NCI-H1417 treated with DMSO at 0.1 percent for 48 hours (cell line): ENCODE measurements at places on chromosomes 7 and 10.

DNA sequence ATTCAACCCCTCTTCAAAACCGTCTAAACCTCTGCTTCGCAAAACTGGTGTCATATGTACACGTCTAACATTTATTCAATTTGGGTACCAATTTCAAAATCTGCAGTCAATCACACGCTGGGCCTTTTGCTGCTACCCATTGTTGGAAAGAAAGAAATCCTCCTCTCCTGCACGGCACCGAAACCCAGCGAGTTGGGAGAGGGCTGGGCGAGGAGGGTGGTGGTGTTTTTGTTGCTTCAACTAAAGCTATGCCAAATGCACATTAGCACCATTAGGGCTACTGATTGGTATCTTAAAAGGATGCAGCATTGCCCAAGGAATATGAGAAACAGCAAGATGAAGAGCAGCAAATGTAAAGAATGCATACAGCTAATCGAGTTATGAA lies 7.8 kb downstream of the EBF3 start:
- no peak for DNase-seq

- no peak for DNase-seq
Measured at GRCh38 chr7:97480772-97481390, 251.0 kb upstream of the TAC1 start.

DNA sequence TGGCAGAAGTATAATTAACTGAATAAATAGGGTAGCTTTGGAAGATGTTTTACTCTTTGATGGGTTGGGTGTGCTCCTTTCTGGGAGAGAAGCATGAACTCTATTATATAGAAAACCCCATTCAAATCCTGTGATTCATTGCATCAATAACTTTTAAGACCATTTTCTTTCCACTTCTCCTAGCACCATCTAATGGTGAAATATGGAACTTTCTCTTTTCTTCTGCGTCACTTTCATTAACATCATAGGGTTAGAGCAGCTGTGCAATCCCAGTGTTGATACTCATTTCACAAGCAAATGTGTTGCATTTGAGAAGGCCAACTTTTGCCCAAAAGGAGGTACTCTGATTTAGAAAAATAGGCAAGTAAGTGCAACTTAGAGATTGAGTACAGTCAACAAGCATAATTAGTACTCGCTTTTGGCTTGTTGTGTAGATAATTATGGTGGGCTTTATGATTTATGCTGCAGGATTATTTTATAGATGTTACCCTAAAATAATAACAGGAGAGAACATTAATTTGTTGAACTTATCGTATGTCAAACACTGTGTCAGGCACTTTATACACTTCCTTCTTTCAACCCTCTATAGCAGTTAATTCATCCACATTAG lies 92.9 kb downstream of the CPED1 start:
- DNase-seq: peak; percentile 26

GRCh38 chr10:86031-86430 lies 36.9 kb upstream of the TUBB8 start:
- DNase-seq: no peak

GRCh38 chr7:151901828-151902227 lies 24.9 kb upstream of the PRKAG2 start:
- no peak for DNase-seq

- no peak for DNase-seq
Measured at GRCh38 chr10:62456611-62457101, 82.5 kb downstream of the ZNF365 start.

- DNase-seq: no peak
Measured at GRCh38 chr7:40604601-40605438, 470.0 kb downstream of the SUGCT start.

DNA sequence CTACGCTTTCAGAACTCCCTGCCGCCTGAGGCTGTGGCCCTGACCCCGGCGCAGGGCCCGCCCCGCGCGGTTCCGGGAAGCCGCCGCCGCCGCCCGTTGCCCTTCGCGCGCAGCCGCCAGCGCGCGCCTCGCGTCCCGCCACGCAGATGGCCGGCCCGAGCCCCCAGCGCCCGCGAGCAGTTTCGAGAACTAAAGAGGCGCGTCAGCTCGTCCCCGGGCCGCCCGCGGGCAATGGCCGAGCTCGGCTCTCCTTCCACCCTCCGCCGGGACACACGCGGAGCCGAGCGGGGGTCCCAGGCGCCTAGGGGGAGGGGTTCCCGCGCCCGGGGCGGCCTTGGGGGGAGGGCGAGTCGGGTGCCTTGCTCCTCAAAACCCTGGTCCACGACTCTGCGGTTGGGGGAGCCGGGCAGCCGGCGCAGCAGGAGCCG lies 1.8 kb downstream of the HNRNPF start:
- DNase-seq: no peak

DNA sequence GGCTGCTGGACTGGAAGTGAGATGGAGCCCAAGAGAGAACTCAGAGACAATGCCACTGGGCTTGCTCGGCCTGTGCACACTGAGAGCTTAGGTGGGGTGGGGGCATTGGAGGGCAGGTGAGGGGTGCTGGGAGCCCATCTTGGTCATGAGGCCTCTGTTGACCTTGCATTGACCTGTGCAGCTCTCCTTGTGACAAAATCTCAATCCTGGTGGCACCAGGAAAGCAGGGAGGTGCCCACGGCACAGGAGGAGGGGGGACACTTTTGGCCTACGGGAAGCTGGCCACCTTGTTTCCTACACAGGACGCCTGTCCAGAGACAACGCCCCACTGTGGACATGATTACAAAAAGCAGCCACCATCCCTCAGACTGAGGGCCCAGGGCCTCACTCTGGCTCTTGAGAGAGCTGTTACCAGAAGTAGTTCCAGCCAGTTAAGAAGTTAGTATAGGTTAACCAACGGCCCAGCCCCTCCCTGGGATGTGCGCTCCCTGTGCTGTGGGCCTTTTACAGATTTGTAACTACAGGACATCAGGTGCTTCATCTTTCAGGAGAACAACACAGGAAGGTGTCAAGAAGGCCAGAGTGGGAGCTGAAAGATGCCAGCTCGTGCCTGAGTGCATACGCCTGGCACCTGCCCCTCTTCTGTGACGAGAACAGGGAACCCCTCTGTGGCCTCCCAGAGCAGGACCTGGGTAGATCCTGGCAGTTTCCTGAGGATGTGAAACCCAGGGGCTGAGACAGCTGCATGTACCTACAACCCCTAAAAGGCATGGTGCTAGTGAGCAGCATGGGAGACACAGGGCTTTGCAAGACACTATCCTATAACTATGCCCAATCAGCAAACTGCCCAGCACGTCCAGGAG lies 10.3 kb downstream of the PKD1L1 start:
- DNase-seq: no peak

GRCh38 chr10:71582506-71583475 lies 136.8 kb downstream of the C10orf105 start:
- no peak for DNase-seq

DNA sequence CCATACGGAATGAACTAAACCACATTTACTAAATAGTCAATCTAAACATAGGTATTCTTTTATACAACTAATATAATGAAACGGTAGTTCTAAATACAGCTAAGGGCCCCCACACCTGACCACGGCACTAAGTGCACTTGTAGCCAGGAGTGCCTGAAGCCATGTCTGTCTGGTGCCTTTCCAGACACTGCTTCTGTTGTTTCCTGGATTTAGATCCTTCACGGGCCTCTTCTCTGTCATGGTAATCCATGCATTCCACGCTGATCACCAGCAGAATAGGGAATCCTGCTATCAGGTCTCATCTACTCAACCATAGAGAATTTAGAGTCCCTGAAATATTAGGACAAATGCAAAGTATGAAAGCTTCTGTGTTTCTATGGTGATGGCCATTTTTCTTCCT lies 37.8 kb downstream of the OSBPL3 start:
- DNase-seq: no peak

- DNase-seq: no peak
Measured at GRCh38 chr10:12262278-12262981, 66.4 kb downstream of the CDC123 start.

DNA sequence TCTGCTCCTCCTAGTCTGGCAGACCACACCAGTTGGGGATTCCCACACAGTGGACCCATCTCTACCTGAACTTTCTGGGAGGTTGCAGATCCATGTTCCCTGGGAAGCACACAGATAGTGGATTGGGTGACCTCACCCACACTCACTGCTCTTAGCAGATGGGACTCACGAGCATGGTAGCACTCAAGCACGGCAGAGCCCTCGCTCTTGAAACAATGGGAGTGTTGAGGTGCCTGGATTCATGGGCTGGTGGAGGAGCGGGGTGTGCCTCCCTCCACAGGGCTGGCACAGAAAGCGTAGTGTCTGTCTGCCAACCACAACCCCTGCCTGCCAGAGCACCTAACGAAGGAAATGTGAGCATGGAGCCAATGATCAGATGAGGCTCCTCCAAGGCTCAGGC lies 568.0 kb downstream of the POM121L12 start:
- DNase-seq: no peak

- DNase-seq: no peak
Measured at GRCh38 chr10:18583575-18584270, 67.7 kb downstream of the NSUN6 start.

DNA sequence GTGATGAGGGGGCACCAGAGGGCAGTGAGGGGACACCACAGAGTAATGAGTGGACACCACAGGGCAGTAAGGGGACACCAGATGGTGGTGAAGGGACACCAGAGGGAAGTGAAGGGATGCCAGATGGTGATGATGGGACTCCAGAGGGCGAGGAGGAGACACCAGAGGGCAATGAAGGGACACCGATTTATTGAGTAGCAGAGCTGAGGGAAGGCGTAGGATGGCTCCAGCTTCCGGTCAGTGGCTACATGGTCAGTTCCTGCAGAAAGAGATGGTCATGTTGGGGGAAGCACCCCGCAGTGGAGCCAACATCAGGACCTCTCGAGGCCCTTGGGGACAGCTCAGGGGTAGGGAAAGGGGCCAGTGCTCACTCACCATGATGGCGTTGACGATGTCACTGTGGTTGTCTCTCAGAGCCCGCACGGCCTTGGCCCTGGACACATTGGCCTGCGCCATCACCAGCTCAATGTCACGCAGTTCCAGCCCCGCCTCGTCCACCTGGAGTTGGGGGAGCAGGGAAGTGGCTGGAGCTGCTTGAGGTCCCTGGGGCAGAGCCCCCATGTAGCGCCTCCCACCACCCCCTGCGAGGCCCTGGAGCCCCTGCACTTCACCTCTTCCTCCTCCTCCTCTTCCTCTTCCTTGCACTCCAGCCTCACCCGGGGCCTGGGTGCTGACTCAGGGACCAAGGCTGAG lies 8.4 kb downstream of the NACAD start:
- DNase-seq: no peak

DNA sequence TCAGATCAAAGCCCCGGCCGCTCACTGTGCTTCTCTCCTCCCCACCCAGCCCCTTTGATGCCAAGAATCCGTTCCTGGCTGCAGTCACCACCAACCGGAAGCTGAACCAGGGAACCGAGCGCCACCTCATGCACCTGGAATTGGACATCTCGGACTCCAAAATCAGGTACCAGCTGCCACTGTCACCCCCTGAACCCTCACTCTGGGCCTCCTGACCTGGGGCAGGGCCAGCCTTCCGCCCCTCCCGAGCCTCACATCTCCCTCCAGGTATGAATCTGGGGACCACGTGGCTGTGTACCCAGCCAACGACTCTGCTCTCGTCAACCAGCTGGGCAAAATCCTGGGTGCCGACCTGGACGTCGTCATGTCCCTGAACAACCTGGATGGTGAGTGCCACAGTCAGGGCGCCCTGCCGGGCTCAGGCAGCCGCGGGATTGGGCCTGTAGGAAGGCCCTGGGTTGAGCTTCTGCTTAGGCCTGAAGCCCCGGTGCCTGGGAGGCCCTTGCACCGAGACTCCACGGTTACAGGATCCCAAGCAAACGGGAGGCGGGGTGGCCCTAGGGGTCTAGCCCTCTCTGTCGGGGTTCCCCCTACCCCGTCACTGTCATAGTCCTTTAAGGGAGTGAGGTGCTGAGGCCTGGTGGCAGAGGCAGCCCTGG lies 10.8 kb downstream of the TMEM120A start:
- no peak for DNase-seq

DNA sequence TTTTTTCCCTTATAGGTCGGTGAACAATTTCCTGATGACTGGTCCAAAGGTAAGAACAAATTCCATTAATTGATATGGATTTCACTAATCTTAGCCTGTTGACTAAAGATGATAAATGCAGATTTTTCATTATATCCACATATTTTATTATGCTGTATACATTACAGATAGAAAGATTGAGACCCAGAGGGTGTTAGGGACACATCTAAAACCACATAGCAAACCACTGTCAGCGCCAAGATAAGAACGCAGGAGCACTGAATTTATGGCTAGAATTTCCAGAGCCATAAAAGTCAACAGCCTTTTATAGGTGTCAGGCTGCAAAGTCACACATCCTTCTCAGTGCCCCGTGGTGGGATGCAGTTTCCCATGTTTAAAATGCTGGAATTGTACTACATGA lies 16.2 kb downstream of the WNT8B start:
- no peak for DNase-seq

DNA sequence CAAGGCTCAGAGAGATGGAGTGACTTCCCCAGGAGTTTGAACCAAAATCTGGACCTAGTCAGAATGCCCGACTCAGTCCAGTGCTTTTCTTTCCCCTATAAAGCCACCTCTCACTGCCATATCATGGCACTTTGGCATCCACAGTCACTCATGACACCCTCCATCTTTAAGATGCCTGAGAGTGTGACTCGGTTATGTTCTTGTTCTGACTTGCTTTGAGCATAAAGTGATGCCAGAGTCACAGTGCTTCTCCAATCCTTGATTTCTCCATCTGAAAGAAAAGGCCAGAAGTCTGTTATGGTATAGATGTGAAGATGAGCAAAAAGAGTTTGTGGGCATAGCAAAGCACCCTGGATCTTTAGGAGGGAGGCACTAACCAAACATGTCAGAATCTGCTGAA lies 538.1 kb downstream of the SORCS1 start:
- DNase-seq: no peak

- no peak for DNase-seq
Measured at GRCh38 chr10:49700997-49701396, 21.5 kb downstream of the C10orf53 start.

DNA sequence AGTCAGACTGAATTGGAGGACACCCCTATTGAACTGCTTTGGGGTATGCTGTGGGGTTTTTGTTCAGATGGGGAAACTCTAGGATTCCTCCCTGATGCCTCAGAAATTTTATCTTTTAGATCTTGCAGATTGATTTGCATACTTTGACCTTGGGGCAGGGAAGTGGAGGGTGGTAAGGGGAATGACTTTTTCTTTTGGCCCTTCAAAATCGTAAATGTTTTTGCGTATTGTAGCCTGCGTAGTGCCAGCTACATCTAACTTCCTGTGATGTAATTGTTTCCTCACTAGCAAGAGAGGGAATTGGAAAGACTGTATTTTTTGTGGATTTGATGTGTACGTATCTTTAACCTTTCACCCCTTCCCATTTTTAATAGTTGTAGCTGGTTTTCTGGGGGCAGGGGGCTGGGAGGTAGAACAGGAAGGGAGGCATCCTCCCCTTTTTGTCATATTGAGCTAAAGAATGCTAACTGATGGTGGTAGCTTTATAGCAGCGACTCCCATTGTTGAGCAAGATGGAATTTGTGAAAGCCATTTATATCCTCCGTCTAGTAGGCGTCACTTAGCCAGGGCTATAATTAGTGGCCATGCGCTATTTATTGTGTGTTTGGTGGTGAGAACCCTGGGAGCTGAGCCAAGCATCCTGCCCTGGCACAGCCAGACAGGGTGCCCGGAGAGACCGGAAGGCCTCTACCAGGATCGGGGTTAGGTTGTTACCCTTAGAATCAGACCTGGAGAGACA lies 11.3 kb downstream of the DUSP5 start:
- peak; percentile 34 for DNase-seq

- DNase-seq: no peak
Measured at GRCh38 chr7:79282070-79282694, 171.3 kb downstream of the MAGI2 start.

GRCh38 chr7:63899691-63900393 lies 98.8 kb upstream of the ZNF722 start:
- no peak for DNase-seq
